DMS53 (cell line): ENCODE measurements at places on chromosomes 2 and 18.

GRCh38 chr2:108383146-108383830 lies 5.5 kb downstream of the SULT1C4 start:
- DNase-seq: peak; percentile 37

DNA sequence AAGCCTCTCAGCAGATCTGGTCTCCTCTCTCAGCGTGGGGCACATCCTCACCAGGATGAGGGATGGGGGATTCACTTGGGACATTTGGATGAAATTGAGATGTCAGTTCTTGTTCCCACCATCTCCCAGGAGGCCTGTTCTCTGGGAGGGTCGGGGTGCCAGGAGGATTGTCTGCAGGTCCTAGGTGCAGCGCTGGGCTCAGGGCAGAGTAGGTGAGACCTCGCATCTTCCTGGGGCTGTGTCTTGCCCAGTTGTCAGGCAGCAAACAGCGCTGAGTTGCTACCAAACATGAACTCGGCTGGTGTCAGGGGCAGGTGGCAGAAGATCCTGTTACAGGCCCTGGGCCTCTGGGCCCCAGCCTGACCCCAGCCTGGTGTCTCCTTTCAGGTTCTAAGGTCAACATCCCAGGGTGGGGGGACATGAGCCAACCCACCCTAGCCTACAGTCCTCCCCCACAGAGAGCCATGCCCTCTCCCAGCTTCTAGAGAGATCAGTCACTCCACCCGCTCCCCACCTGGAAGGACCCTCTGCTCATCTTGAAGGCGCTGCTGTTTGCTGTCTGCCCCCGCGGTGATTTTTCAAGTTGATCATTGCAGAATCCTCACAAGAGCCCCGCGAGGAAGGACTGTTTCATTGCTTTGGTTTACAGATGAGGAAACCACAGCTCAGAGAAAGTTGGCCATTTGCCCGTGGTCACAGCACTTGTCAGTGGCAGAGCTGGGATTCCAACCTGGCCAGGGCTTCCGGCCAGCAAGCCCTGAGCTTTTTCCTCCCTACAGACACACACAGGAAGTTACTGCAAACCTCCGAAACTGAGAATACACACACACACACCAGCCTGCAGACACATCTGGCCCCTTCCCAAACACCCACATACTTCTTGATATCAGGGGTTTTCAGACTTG lies 83.9 kb downstream of the STPG4 start:
- peak; percentile 23 for DNase-seq

DNA sequence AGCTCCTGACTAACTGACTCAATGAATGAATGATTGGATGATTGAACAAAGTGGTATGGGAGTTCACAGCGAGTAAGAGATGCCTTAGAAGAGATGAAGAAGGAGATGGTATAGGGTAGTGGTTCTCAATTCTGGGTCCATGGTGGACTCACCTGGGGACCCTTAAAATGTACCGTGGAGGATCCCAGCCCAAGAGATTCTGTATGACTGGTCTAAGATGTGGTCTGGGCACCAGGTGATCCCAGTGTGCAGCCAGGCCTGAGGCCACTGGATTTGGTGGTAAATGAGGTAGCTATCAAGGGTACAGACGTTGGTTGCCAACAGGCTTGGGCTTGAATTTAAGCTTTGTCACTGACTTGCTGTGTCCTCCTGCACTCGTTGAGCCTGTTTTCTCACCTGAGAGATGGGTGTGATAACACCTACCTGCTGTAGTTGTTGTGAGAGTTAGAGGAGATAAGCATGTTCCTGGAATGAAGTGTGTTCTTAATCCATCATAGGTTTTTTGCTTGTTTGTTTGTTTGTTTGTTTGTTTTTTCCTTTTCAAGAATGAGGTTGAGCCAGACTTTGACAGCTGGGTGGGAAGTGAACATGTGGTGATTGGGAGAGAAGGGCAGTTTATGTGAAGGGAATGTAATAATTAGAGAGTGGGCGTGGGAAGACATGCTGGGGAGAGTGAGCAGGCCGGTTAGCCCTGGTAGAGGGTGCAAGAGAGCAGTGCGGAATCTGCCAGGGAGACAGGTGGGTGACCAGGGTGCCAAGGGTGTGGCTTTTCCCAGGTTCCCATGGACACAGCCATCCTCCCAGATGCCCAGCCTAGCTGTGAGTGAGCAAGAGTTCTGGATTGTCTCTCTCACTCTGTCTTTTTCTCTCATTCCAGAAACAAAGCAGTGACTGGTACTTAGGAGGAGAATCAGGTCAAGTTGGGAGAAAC lies 31.4 kb upstream of the IL1B start:
- DNase-seq: no peak

- DNase-seq: peak; percentile 70
Observed at GRCh38 chr2:207352978-207353671, 176.6 kb upstream of the CREB1 start.

DNA sequence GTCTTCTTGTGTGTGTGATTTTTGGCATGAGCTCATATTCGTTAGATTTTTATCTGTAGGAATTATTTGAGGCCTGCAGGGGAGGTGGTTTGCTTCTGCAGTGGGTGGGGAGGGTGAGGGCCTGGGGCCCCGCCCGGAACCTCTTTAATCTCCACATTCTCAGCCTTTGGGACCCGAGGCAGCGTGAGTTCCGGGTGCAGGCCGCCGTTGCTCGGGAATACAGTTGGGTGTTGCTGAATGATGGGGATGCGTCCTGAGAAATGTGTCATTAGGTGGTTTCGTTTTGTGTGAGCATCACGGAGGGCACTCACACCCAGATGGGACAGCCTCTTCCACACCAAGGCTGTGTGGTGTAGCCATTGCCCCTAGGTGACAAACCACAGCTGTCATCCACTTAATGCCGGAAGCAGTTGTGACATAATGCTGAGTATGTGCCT lies 13.7 kb upstream of the GAL3ST2 start:
- DNase-seq: peak; percentile 33

- peak; percentile 82 for DNase-seq
Observed at GRCh38 chr2:15334644-15335326, 226.3 kb downstream of the NBAS start.

- peak; percentile 26 for DNase-seq
Observed at GRCh38 chr18:76708071-76708721, 114.2 kb upstream of the ZNF236 start.

DNA sequence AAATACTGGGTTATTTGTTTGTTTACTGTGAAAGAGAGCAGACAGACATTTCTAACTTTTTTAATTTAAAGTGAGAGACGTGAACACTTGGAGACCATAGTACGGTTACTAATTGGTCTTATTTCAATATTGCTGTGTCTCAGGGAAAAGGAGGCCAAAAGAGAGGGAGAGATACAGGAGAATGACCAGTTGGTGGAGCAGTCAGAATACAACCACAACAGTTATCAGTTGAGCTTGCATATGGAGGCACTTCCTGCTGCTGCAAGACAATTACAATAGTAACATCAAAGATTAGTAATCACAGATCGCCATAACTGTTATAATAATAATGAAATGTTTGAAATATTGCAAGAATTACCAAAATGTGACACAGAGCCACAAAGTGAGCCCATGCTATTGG lies 58.2 kb downstream of the TWSG1 start:
- DNase-seq: peak; percentile 24

DNA sequence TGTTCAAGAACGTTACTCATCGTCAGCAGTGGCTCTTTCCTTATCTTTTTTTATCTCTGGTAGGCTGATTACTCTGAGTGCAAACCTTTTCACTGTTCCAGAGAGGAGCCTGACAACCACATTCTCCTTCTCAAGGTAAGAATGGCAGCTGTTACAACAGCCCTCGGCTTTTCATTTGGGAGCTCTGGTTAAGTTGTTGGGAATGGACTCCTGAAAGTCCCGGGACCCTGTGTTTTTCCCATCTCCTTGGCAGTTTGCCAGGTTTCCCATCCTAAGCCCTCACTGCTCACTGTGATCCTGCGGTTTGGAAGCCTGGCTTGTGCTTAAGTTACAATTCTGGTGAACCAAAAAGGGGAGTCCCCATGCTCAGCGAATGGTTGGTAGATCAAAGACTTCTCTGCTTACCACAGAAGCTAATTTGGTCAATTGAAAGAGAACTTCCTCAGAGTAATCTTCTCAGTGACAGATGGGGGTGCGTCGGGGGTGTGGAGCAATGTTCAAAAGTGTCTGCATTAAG lies 122.3 kb downstream of the LYPD6B start:
- no peak for DNase-seq

DNA sequence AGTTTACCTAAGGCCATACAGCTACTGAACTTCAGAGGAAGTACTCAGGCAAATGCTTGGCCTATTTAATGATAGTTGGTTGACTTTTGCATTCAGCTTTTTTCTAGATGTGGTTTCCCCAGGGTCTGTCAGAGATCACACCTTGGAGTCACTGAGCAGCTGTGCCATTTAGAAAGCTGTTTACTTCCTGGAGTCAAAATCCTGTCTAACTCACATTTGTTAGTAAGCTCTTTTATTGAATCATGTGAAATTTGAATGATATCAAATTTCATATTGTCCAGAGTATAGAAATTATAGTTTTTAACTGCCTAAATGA lies 7.6 kb upstream of the TRIB2 start:
- DNase-seq: peak; percentile 17
